ENCODE measurements at places on chromosomes 11 and 22.
A peak's percentile ranks its signal among the peaks of the same experiment; 100 is the strongest.

DNA sequence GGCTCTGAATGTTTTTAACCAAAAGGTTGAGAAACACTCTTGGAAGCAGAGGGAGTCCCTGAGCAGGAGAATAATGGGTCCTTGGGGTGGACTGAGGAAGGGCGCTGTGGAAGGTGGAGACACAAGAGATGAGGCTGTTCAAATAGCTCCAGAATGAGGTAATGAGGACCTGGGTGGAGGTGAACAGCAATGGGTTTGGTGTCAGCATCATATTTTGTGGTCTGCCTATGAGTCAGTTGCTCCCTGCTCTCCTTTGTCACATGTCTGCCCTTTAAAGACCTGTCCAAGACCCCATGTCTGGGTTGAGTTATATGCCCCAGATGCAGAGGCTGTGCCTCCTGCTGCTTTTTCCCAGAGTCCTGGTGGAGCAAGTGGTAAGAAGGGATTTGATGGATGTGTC lies 113.6 kb downstream of the BARX2 start:
- no peak overlapping the region for H3K4me3 ChIP-seq
- H3K36me3 ChIP-seq = no peaks in the 10 kb centered on the region
- DNase-seq = no peak
- H3K27ac ChIP-seq = no peak overlapping the region
- no peaks in the 10 kb centered on the region for H3K27me3 ChIP-seq

- H3K4me3 ChIP-seq = no peak overlapping the region
- no peaks in the 10 kb centered on the region for H3K36me3 ChIP-seq
- H3K27ac ChIP-seq = no peak overlapping the region
- H3K4me1 ChIP-seq = no peaks in the 10 kb centered on the region
- H3K27me3 ChIP-seq = no peaks in the 10 kb centered on the region
- DNase-seq = no peak
Measured at GRCh38 chr11:72369743-72370142, 64.6 kb downstream of the CLPB start.

DNA sequence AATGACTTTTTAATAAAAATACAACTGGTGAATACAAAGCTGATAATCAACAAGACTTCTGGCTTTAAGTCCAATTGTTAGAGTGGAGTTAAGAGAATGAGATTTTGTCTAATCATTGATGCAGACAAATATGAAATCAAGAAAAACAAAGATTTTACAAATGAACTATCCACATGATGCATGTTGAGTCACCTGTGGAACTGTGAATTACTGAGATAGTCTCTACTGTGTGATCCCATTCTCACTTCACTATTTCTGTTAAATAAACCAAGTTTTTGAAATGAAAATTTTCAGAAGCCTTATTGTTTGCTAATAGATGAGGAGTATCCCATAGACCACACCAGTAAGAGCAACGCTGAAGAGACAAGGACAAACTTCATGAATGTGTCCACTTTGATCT lies 8.4 kb upstream of the CTSC start:
- H3K27me3 ChIP-seq = no peaks in the 10 kb centered on the region
- H3K36me3 ChIP-seq = no peaks in the 10 kb centered on the region
- no peak overlapping the region for H3K4me3 ChIP-seq

DNA sequence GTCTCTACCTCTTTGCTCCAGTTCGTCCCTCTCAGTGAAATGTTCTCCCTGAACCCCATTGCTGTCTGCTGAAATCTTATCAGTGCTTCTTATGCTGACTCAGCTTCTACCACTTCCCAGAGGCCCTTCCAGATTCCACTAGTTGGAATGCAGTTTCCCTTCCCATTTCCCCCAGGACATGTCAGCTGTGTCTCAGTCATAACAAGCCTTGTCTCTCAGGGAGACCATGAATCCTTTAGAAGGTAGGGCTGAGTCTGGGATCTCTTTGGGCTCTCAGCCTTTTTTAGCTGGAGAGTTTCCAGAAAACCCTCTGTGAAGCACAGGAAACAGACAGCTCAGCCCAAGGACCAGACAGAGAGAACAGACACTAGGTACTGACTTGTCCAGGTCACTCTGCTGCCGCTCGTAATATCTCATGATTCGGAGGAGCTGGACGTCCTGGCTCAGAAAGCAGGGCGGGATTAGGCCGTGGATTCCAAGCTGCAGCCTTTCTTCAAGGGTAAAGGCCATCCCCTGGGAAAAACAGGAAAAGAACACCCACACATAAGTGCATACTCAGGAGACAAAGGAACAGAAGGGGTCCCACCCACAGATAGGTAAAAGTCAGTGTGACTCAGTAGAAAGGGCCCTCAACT lies 113.0 kb downstream of the ME3 start:
- H3K36me3 ChIP-seq = no peaks in the 10 kb centered on the region
- peak; percentile 85 for DNase-seq
- no peak overlapping the region for H3K27ac ChIP-seq
- H3K4me3 ChIP-seq = no peak overlapping the region
- no peaks in the 10 kb centered on the region for H3K27me3 ChIP-seq

- DNase-seq = no peak
- no peaks in the 10 kb centered on the region for H3K27me3 ChIP-seq
Measured at GRCh38 chr11:8749202-8749601, 66.6 kb downstream of the RPL27A start.

DNA sequence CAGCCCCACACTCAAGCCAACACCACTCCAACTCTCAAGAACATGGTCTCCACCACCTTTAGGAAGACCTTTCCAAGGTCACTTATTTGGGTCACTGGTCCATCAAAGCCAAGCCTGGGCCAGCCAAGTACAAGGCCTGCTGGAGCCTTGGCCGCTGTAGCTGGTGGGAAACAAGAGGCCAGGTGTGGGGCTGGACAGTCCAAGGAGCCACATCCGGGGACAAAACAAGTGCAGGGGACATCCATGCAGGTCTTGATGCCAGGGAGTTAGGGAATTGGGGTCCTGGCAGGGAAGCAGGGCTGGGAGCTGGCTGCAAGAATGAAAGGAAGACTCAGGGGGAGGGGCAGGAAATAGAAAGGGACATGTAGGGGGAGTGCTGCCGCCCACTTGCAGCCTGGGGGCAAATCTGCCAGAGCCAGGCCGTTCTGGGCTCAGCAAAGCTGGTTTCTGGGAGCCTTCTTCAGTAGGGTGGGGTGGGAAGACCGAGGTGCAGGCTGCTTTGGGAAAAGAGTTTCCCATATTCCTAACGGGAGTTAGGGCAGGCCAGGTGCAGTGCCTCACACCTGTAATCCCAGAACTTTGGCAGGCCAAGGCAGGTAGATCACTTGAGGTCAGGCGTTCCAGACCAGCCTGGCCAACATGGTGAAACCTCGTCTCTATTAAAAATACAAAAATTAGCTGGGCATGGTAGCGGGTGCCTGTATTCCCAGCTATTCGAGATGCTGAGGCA lies 69.5 kb upstream of the ATXN10 start:
- peaks cover 4% of the 10 kb centered on the region for H3K4me1 ChIP-seq
- no peak overlapping the region for H3K27ac ChIP-seq
- H3K36me3 ChIP-seq = no peaks in the 10 kb centered on the region
- H3K4me3 ChIP-seq = no peak overlapping the region

DNA sequence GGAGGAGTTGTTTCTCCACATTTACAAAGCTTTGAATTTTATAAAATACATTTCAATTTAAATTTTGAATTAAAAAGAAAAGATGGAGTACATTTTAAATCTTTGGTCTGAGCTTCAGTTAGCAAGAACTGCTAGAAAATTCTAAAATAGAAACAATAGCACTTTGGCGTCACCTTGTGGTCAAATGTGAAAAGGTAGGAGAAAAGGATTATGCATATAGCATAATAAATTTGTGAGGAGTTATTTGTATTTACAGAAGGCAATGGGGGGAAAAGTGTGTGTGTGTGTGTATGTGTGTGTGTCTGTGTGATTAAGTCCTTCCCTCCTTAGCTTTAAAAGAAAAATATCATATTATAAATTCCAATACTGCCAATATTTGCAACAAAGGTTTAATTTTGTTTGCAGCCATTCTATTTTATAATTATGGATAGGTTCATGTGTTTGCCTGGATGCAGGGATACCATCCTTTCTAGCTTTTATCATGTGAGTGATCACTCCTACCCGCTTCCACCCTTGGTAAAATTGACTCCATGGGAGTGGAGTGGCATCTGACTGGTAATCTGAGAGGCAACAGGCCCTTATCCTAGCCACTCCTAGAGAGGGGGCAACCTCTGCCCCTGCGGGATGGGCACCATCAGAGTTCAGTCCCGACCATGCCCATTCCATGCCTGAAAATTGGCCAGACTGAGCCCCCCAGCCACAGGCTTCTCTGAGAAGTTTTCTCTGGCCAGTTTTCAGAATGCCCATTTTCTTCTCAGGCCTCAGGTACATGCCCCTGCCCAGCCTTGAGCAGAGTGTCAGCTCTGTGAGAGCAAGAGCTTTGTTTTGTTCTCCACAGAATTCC lies 13.6 kb upstream of the LGR4 start:
- H3K36me3 ChIP-seq = no peaks in the 10 kb centered on the region
- H3K27ac ChIP-seq = no peak overlapping the region
- H3K4me1 ChIP-seq = no peaks in the 10 kb centered on the region
- no peaks in the 10 kb centered on the region for H3K27me3 ChIP-seq
- no peak overlapping the region for H3K4me3 ChIP-seq

- no peaks in the 10 kb centered on the region for H3K36me3 ChIP-seq
- no peak overlapping the region for H3K27ac ChIP-seq
- H3K27me3 ChIP-seq = no peaks in the 10 kb centered on the region
- peaks cover 3% of the 10 kb centered on the region for H3K4me1 ChIP-seq
Measured at GRCh38 chr11:62443390-62444235, 24.8 kb downstream of the SCGB1A1 start.

- H3K4me3 ChIP-seq = no peak overlapping the region
- H3K27ac ChIP-seq = no peak overlapping the region
- H3K27me3 ChIP-seq = no peaks in the 10 kb centered on the region
- H3K36me3 ChIP-seq = no peaks in the 10 kb centered on the region
- DNase-seq = no peak
- H3K4me1 ChIP-seq = no peaks in the 10 kb centered on the region
Measured at GRCh38 chr22:49181431-49181830, 646.2 kb downstream of the BRD1 start.

DNA sequence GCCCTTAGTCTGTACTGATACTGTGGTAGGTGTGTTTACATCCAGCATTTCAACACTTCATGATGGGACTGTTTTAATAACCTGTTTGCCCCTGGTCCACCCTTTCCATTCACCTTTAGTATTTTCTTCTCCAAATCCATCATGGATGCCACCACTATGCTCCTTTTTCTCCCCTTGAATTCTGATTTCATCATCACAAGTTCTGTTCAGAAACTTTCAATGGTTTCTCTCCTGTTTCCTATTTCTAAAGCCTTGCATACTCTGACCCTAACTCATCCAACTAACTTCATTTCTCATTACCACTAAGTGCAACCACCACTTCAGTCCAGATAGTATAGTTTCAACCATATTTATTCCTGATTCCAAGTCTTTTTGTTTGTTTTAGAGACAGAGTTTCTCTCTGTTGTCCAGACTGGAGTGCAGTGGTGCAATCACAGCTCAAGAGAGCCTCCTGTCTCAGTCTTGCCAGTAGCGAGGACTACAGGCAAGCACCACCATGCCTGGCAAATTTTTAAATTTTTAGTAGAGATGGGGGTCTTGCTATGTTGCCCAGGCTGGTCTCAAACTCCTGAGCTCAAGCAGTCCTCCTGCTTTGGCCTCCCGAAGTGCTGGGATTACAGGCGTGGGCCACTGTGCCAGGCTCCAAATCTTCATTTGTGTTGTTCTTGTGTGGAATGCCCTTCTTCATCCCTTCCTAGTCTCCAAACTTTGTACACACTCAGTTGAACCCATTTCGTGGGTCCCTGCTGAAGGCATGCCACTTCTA lies 1.2 kb upstream of the LIN7C start:
- DNase-seq = no peak
- H3K4me3 ChIP-seq = no peak overlapping the region
- H3K4me1 ChIP-seq = peaks cover 4% of the 10 kb centered on the region
- no peaks in the 10 kb centered on the region for H3K27me3 ChIP-seq
- H3K27ac ChIP-seq = no peak overlapping the region
- H3K36me3 ChIP-seq = no peaks in the 10 kb centered on the region

- no peaks in the 10 kb centered on the region for H3K4me1 ChIP-seq
- no peak overlapping the region for H3K27ac ChIP-seq
- no peak for DNase-seq
- no peak overlapping the region for H3K4me3 ChIP-seq
- no peaks in the 10 kb centered on the region for H3K36me3 ChIP-seq
Measured at GRCh38 chr11:69301081-69301454, 7.1 kb downstream of the MYEOV start.

- no peak overlapping the region for H3K27ac ChIP-seq
- no peak overlapping the region for H3K4me3 ChIP-seq
- H3K27me3 ChIP-seq = no peaks in the 10 kb centered on the region
- no peaks in the 10 kb centered on the region for H3K4me1 ChIP-seq
- H3K36me3 ChIP-seq = no peaks in the 10 kb centered on the region
Measured at GRCh38 chr11:58562375-58562800, 13.3 kb downstream of the LPXN start.

- DNase-seq = no peak
- H3K27me3 ChIP-seq = no peaks in the 10 kb centered on the region
- H3K36me3 ChIP-seq = no peaks in the 10 kb centered on the region
Measured at GRCh38 chr11:62457478-62457877, 38.6 kb downstream of the SCGB1A1 start.

DNA sequence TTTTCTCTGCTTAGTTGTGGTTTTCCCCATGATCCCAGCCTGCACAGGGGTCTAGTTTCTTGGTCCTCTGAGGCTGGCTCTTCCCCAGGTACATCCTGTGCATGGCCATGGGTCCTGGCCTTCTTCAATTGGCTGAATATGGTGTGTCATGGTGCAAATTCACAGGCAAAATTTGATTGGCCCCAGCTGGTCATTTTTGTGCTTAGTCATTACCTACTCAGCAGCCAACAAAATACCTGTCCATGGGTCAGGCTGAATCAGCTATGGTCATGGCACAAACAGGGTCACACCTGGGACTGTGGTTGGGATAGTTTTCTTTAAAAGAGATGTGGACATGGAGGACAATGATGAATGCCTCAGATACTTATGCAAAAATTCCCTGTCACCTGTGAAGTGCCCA lies 85.7 kb downstream of the CSNK2A3 start:
- no peaks in the 10 kb centered on the region for H3K27me3 ChIP-seq
- H3K4me1 ChIP-seq = no peaks in the 10 kb centered on the region
- H3K36me3 ChIP-seq = no peaks in the 10 kb centered on the region

GRCh38 chr11:72641522-72642042 lies 32.6 kb downstream of the PDE2A start:
- DNase-seq = no peak
- H3K27me3 ChIP-seq = peaks cover 15% of the 10 kb centered on the region
- H3K27ac ChIP-seq = no peak overlapping the region

All from mesendoderm (in vitro differentiated cells).